H4 (cell line): ENCODE measurements at places on chromosomes 6 and 20. TPM values are rescaled to one million over a fixed set of nuclear protein-coding genes. Genes with fewer than 3 reads are reported as not detected.

GRCh38 chr6:133277228-133277899 lies 36.2 kb downstream of the EYA4 start:
- no peak for DNase-seq

GRCh38 chr6:37727996-37728395 lies 30.3 kb upstream of the MDGA1 start:
- DNase-seq, result no peak

GRCh38 chr6:117227245-117227962 lies 38.0 kb upstream of the VGLL2 start:
- no peak for DNase-seq

DNA sequence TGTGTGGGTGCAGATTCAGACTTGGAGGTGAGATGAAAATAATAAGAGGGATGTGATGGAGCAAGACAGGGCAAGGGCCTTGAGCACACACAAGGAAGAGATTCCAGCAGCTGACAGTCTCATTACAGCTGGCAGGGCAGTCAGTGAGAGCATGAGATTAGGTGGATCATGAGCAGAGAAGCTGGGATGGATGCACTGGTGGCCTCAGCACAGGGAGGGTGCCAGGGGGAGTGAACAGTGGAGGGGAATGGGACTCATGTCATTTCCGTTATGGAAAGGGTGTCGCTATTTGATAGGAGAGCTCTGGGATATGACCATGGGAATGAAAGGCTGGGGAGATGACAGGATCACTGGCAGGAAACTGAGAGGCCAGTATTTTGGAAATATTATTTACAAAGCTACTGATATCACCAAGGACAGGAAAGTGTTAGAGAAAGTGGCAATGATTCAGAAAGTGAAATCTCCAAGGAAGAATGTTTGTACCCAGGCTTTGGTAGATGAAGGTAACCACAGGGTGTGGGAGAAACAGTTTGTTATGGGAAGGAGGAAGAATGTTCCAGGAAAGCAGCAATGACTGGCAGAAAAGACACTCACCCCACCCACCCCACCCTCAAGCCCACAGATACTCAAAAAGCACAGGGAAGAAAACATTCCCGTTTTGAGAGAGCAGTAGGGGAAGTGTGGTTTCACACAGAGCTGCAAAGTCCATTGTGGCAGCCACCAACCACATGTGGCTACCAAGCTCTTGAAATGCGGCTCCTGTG lies 214.7 kb upstream of the PROKR2 start:
- DNase-seq, result peak; percentile 40

GRCh38 chr6:116403205-116403604 lies 32.5 kb downstream of the DSE start:
- DNase-seq, result no peak

LGSN gene
- total RNA-seq, result 0.23 TPM in 1 of 2 replicates, not detected in the other

GTPBP2 gene
- total RNA-seq, result 51.4 and 52.9 TPM in 2 replicates

SLC26A8 gene
- total RNA-seq, result 0.04 TPM in 1 of 2 replicates, not detected in the other

DNA sequence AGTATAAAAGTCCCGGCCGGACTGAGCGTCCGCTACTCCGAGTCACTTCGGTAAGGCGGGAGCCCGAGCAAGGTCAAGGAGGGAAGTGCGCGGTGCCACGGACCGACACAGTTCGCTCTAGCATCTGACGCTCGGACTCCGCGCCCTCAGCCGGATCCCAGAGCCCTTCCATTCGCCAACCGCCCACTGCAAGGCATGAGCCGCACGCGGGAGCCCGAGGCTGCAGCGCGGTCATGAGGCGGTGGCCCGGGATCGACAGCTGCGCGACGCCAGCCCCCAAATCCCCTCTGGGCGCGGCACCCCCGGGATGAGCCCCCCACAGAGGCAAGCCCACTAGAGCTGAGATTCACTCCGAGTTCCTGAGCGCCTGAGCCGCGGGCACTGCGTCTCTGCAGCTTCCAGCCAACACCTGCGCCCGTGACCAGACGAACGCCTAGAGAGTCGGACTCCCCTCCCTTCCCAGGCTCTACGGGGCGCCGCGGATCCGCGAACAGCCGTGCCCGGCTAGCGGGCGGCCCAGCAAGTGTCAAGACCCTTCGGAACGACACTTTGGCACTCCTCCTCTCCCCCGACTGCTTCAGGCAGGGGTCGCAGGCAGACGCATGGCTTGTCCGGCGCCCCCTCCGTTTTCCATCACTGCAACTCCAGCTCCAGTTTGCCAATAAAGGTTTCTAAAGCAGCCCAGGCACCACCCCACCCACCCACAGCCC lies 725 bp upstream of the ISM1 start:
- DNase-seq, result no peak

GRCh38 chr6:44381739-44382138 lies 5.8 kb upstream of the CDC5L start:
- no peak for DNase-seq

DNA sequence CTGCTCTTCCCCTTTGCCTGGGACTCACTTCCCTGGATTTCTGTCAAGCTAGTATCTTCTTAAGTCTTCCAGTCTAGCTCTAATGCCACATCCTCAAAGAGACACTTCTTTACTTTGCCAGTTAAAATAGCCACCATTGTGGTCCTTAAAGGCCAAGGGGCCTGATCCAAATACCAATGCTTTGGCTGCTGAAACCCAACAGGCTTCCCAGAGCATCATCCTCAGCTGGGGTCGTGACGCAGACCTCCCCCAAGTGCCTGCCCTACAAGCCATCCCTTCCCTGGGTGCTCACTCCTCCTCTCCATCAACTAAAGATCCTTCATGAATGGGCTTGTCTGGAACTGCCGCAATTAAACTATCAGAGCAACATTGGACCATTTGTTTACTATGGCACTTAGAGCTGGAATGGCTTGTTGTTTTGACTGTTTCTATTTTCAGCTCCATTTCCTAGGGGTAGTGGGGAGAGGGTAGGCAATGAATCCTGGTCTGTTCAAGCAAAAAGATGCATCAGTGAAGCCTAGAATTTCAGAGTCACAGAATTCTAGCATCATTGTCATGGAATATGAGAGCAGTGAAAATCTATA lies 79.6 kb upstream of the SIRPA start:
- DNase-seq, result no peak

COL11A2 gene
- total RNA-seq, result 0.10 and 0.39 TPM in 2 replicates

- no peak for DNase-seq
These were observed 6.4 kb downstream of the CD2AP start for GRCh38 chr6:47483853-47484546.

ARMH2 gene
- not detected in 2 replicates for total RNA-seq

RBBP8NL gene
- total RNA-seq, result not detected in 2 replicates

DNA sequence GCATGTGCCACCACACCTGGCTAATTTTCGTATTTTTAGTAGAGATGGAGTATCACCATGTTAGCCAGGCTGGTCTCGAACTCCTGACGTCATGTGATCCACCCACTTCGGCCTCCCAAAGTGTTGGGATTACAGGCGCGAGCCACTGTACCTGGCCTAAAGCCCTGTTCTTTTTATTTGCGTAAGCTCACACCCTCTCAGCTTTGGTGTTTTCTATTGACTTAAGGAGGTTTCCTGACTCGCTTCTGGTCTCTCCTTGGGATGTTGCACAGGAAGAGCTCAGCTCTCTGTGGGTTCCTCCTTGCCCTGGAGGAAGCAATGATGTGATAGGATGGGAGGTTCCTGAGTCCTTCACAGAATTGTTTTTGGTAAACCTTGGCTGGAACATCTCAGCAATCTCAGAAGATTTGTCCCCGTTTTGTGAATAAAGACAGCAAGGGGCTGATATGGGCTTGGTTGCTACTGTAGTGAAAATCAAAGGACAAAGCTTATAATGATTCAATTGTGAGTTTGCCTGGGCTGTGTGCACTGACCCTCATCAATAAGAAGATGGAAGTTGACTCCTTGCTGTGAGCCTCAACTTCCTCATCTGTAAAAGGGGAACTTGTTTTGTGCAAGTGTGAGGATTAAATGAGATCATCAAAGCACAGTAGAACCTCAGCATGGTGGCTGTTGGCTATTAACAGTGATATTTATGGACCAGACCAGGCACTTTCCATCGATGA lies 27.0 kb downstream of the TOX2 start:
- peak; percentile 43 for DNase-seq

DNA sequence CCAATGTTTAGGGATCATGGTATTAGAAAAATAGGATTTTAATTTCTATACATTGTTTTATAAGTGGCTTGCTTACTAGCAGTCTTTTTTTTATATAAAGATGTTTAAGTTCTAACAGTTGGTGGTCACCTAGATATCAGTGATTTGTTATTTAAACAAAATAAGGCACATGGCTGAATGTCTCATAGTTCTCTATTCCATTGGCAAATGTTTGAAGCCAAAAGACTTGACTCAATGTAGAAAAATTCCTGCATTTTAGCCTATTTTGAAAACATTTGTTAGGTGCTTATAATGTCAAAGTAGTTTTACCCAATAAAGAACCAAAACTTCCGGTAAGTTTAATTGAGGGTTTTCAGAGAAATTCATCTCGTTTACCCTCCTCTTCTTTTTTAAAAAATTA lies 26.8 kb downstream of the MAPK14 start:
- no peak for DNase-seq

CDH22 gene
- not detected in 2 replicates for total RNA-seq

MAFB gene
- 0.25 and 0.39 TPM in 2 replicates for total RNA-seq

- DNase-seq, result no peak
These were observed 128.2 kb upstream of the CDH4 start for GRCh38 chr20:61123751-61124368.

- DNase-seq, result no peak
These were observed 1.3 kb upstream of the FOXC1 start for GRCh38 chr6:1608222-1609040.

DNA sequence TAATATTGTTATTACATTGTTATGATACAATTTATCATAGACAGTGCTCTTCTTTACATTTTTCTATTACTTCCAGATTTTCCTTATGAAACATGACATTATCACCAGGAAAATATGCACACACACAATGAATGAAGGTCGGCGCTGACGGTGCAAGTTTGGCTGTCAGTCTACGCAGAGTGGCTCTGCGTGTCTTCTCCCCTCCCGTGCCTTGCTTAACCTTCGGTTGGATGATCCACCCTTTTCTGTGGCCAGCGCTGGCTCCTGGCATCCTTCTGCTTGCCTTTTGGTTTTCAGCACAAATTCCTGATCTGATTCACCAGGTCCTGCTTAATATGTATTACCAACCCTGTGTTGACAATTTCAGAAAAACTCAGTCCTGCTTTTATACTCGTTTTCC lies 157.4 kb downstream of the TSHZ2 start:
- no peak for DNase-seq

DNA sequence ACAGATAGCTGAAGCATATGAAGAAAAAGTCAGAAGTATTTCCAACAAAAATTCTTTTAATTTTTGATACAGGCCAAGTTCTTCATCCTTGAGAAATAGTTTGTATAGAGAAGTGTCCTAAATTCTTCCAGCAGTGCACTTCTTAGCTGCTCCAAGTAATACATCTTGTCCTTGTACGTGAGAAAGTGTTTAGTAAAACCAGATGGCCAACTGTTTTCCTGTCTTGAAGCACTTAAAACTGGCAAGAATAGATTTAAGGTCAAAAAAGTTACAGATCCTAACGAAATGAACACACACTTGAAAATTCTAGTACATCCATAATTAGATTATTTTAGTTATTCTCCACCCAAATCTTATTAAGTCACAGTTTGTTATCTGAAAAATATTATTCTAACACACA lies 52.2 kb upstream of the HSF2 start:
- DNase-seq, result no peak

DNA sequence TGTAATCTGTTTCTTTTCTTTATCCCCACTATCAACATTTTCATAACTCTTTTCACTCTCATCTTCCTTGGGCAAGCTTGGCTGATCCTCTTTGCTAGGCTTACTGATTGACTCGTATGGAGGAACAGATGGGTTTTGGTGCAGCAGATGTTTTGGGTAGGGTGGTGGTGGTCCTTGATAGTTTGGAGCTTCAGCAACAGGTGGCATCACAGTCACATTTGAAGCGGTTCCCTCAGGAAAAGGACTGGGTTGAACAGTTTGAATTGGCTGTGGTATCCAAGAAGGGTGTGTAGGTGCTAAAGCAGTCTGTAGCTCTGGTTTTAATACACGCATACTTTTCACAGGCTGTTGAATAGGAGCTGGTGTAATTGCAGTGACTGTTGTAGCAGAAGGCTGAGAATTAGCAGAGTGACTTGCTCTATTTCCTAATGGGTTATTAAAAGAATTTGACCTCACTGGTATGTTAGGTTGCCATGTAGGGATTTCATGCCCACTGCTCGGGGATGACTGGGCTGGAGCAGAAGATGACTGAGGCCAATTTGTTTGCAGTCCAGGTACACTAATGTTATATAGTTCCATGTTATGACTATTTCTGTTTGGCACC lies 34.5 kb downstream of the LATS1 start:
- no peak for DNase-seq

SCRT2 gene
- total RNA-seq, result not detected in 2 replicates

GJA10 gene
- total RNA-seq, result not detected in 2 replicates

GRCh38 chr6:33050014-33050810 lies 23.2 kb downstream of the HLA-DPA1 start:
- DNase-seq, result no peak

GRCh38 chr6:84392261-84392660 lies 164.8 kb upstream of the CEP162 start:
- DNase-seq, result no peak

DNA sequence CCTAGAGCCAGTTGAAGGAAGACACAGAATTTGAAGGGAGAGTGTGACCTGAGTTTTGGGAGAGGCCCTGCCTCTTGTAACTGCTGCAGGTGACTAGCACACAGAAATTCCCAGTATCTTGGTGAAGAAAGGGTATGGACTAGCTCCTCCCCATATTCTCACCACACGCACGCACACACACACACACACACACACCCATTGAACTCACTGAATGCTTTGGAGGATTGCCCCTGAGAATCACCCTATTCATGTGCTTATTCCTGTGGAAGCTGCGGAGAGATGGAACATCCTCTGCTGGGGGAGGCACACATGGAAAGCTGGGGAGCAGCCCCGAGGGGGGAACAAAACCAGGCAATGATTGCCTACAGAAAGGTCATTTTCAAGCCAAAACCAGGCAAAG lies 6.2 kb upstream of the LMBRD1 start:
- no peak for DNase-seq

- DNase-seq, result no peak
These were observed 119.8 kb upstream of the SASH1 start for GRCh38 chr6:148222846-148223245.

CENPW gene
- 21.8 and 25.7 TPM in 2 replicates for total RNA-seq
